Activated T-helper 1 cell treated with Interleukin-2 at 50 U/mL for 16 hours (primary cell): ENCODE measurements at places on chromosomes 2 and 18.

- DNase-seq, result no peak
Observed at GRCh38 chr2:206584323-206585116, 57.8 kb upstream of the FAM237A start.

DNA sequence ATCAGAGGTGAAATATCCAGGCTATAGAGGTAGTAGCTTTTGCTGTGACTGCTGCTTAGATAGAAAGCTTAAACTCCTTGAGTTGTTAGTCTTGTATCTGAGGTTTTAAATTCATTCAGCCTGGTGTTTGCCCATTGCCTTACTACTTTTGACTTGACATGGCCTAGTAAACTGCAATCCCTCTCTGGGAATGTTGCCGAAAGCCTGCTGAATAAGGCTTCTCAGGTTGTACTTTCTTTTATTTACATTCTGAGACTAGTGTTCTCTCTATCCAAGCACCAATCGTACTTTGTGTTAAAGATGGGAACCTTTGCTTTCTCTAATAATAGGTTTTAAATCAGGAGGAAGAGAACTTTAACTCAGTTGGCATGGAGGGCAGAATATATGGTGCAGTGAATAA is 357.6 kb upstream of the CWC22 start:
- DNase-seq, result no peak

DNA sequence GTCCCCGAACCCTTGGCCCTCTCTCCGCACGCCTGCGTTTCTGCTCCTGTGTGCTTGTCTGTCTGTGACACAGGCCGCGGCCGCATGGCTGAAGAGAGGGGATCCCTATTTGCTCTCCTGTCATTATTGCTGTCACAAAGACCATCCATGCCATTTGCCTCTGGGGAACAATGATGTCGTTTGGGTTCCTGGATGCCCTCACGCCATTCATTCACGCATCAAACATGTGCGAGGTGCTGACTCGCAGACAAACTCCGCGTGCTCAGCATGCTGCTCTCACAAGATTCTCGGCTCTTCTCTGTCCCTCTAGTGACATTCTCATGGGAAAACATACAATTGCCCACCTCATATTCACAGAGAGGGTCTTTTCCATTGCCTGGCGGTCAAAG is 67.8 kb downstream of the ASB1 start:
- DNase-seq, result no peak

DNA sequence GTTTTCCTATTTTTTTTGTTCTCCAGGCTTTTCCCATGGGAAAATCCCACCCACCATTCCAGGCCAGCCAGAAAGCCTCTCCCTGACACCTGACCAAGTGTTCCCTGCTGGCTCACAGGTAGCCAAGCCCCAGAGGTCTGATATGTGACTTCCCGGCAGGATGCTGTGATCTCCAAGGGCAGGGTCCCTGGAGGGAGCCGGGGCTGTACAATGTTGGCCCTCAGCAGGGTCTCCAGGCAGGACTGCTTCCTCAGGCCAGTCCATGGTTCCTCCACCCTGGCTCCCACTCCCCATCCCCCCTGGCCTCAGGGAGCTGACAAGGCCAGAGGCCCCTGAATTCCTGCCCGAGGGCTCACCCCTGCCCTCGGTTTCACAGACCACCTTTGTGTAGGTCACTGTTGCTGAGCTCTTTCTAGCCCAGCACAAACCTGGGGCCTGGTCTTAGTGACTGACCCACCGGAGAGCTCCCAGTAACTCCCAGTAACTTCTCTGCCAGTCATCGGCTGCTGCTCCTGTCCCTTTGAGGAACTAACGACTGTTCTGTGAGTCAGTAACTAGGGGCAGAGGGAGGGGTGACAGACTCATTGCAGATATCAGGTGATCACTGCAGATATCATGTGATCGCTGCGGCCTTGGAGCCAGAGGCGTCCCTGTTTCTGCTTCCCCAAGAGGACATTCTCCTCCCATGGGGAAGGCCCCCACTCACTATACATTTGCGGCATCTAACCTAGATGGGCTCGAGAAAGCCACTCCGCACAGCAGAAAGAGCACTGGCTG is 38.7 kb downstream of the SDC1 start:
- no peak for DNase-seq

DNA sequence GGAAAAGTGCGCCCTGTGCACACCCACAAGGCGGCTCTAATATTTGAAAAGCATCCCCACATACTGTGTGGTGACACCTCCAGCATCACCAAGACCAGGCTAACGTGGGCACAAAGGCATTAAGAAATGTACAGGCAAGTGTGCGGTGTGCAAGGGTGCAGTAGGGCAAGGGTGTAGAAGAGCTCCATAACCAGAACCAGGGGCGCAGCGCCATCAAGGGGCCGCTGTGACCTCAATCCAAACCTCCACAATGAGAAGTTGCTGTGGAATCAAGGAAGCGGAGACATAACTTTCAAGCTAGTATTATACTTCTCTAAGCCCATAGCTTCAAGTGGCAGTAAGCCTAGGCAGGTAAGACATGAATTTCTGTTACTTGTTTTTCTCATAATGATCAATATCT is 13.0 kb downstream of the L3MBTL4 start:
- DNase-seq, result no peak

DNA sequence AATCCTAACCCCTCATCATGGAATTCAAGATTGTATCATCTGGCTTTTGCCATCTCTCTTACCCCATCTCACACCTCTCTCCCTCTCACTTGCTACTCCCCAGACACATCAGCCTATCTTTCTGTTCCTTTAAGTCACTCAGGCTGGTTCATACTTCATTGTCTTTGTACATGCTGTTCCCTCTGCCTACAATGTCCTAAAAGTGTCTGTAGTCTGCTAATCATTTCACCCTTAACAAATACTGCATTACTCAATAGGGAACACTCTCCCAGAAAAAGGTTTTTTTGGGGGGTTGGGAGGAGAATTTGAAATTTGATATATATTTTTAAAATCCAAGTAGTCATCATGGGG is 146.2 kb upstream of the KLF7 start:
- no peak for DNase-seq

- no peak for DNase-seq
Observed at GRCh38 chr2:47297767-47298425, 105.1 kb upstream of the MSH2 start.

- DNase-seq, result no peak
Observed at GRCh38 chr2:238632181-238633060, 205.7 kb downstream of the ASB1 start.

GRCh38 chr18:37698508-37699040 is 133.0 kb upstream of the CELF4 start:
- no peak for DNase-seq

GRCh38 chr2:2520401-2520811 is 189.3 kb upstream of the MYT1L start:
- DNase-seq, result no peak

- no peak for DNase-seq
Observed at GRCh38 chr2:113847144-113847543, 42.7 kb upstream of the ACTR3 start.

DNA sequence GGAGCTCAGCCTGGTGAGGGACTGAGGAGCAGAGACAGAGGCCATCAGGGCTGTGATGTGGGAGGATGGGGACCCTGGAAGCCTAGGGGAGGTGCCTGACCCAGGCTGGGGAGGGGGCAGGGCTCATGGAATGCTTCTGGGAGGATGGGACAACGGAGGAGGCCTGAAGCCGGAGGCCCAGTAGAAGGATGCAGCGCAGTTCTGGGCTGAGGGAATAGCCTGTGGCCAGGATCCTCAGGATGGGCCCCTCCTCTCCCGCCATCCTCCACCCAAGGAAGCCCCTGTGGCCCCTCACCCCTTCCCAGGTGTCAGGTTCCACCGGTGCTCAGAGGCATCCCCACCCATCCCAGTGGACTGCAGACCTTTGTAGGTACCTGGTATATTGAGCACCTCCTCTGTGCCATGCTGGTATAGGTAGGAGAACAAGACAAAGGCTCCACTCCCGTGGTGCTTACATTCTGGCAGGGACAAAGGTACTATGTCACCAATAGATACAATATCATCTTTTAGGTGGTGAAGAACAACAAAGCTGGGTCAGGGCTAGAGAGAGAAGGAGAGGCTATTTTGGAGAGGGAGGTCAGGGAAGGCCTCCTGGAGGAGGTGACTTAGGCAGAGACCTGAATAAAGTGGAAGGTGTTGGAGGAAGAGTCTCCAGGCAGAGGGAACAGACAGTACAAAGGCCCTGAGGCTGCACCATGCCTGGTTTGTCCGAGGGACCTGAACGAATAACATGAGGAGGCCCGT is 2.7 kb downstream of the ZAP70 start:
- no peak for DNase-seq

DNA sequence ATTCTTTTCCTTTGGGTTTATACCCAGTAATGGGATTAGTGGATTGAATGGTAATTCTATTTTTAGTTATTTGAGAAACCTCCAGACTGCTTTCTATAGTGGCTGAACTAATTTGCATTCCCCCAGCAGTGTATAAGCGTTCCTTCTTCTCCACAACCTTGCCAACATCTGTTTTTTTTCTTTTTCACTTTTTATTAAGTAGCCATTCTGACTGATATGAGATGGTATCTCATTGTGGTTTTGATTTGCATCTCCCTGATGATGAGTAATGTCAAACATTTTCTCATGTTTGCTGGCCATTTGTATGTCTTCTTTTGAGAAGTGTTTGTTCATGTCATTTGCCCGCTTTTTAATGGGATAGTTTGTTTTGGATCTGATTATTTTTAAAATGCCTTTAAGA is 64.1 kb upstream of the MEIS1 start:
- DNase-seq, result no peak

- DNase-seq, result no peak
Observed at GRCh38 chr18:73674125-73674865, 473.3 kb downstream of the FBXO15 start.

DNA sequence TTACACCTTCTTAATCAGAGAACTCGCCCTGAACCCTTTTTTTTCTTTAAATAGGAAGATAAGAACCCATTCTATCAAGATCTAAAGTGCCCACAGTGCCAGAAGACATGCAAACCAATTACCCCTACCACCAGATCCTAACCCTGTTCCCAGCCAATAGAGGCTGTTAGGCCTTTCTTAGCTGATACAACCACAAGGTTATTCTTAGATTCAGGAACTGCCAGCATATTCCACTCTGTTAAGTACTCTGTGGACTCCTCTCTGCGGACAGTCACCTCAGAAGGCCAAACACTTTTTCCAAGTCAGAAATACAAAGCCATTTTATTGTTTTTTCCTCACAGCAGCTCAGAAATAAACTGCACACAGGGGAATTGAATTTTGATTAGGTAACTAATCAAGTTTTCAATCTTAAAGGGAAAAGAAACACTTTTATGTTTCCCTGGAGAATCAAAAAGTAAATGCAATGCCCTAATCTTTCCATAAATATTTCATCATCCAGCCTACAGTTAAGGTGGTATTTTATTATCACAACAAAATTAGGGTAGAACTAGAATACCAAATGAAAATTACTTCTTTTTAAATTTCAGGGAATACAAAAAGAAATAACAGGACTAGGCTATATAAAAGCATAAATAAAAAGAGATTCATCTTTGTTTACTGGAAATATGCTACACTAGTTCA is 111.4 kb downstream of the NBAS start:
- no peak for DNase-seq

DNA sequence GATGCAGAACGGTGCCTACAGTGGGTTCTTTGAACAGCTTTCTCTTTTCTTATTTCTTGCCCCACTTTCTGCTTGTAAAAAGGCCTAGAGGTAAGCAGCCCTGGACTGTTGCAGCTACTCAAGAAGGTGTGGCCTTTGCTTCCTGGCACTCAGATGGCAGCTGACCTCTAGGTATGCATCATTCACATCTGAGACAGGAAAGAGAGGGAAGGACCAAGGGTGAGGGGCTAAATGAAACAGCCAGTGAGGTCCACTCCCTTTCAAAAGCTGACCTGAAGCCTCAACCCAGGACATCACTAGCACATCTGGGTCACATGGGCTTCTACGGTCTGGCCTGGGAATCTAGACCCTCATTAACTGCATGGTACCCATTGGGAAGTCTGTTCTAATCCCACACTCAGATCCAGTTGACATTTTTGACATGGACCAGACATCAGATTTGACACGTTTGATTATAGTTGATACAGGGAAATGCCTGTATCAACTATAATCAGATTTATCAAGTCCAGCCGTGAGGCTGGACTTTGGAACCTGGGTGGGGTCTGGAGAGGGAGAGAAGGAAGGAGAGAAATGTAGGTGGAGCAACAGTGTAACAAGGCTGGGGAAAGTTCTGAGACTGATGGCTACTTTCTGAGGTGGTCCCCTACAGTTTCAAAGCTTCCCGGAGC is 60.2 kb downstream of the E2F6 start:
- DNase-seq, result no peak

GRCh38 chr2:28801726-28802125 is 8.9 kb upstream of the SPDYA start:
- no peak for DNase-seq

GRCh38 chr2:149075105-149075504 is 36.6 kb downstream of the LYPD6B start:
- DNase-seq, result no peak

DNA sequence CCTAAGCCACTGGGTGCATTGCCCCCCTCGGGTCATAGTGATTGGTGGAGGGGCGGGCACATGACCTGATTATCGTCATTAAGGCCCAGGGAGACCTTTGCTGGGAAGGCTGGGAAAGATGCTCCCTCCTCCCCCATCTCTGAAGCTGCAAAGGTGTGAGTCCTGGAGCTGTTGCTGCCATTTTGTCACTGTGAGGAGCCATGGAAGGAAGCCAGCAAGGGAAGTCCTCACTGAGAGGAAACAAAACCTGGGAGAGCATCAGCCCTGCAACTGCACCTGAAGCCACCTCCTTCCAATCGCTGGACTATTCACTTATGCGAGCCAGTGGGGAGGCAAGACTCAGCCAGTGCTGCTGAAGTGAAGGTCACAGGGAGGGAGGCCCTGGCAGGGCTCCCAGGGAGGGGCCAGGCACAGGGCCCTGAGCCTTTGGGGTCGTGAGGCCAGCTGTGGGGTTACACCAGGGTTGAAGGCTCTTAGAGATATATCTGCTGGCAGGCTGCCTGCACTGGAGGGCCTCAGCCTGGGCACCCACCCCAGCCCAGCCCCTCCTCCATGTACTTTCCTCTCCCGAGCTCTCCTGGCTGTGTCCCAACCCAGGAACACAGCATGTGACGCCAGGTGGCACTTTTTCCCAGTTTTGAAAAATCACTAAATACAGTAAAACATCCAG is 10.7 kb upstream of the FAHD2A start:
- DNase-seq, result no peak
